ENCODE measurements at places on chromosomes 4 and X. TPM values are rescaled to one million over a fixed set of nuclear protein-coding genes. Genes with fewer than 3 reads are reported as not detected.

DNA sequence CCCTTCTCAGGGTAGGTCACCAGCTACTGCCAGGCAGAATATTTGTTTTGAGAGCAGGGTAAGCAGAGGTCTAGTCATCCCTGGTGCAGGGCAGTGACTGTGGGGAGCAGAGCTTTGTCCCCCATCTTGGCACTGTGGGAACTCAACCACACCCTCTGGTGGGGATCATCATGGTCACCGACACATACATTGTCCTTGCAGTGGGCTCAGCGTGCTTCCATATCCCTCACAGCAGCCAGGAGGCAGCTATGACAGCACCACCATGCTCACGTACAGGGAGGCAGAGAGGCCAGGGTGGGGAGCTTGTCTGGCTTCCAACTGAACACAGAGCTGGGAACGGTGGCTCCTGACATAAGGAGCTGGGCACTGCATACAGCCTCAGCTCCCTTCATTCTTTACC lies 102.3 kb downstream of the ENPP6 start:
- DNase-seq = no peak
- no peaks in the 10 kb centered on the region for H3K4me1 ChIP-seq
- no peaks in the 10 kb centered on the region for H3K27me3 ChIP-seq
- no peaks in the 10 kb centered on the region for H3K36me3 ChIP-seq

DNA sequence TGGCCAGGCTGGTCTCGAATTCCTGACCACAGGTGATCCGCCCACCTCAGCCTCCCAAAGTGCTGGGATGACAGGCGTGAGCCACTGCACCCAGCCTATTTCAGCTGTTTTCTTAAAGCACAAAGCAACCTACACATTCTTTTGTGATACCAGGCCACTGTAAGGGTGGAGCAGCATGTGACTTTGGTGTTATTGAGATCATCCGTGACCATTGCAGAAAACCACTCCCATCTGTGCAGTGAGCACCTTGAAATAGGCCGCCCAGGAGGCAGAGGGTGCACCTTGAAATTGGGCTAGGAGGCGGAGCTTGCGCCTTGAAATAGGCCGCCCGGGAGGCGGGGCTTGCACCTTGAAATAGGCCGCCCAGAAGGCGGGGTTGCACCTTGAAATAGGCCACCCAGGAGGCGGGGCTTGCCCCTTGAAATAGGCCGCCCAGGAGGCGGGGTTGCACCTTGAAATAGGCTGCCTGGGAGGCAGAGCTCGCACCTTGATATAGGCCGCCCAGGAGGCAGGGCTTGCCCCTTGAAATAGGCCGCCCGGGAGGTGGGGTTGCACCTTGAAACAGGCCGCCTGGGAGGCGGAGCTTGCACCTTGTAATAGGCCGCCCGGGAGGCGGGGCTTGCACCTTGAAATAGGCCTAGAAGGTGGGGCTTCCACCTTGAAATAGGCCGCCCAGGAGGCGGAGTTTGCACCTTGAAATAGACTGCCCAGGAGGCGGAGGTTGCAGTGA lies 9.0 kb upstream of the SLC25A6 start:
- no peak overlapping the region for H3K4me3 ChIP-seq
- no peaks in the 10 kb centered on the region for H3K4me1 ChIP-seq
- no peaks in the 10 kb centered on the region for H3K27me3 ChIP-seq
- H3K36me3 ChIP-seq = peaks cover 29% of the 10 kb centered on the region

- DNase-seq = peak; percentile 91
- H3K36me3 ChIP-seq = no peaks in the 10 kb centered on the region
- no peaks in the 10 kb centered on the region for H3K27me3 ChIP-seq
- peak overlapping the region; percentile 21 for H3K4me3 ChIP-seq
Measured at GRCh38 chr4:83212041-83212851, 72.4 kb downstream of the COQ2 start.

DNA sequence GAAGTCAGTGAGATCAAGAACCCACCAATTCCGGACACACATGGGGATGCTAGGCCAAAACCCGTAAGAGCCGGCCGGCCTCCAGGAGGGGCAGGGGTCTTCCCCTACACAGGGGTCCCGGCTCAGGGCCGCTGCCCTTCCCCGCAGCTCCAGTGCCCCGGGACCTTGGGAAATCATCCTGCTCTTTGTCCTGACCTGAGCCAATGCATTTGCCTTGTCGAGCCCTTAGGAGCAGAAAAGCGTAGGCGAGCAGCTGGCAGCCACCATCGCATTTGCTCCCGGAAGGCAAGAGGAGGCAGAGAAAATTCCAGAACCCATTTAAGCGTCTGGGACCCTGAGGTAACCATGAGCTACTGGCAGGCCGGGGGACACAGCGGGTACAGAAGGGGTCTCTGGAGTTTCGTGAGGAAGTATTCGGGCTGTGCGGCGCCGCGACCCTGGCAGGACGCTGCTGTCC lies 7.4 kb upstream of the TNIP2 start:
- no peaks in the 10 kb centered on the region for H3K36me3 ChIP-seq
- H3K4me3 ChIP-seq = no peak overlapping the region
- no peaks in the 10 kb centered on the region for H3K4me1 ChIP-seq
- H3K27ac ChIP-seq = no peak overlapping the region
- DNase-seq = no peak

- H3K36me3 ChIP-seq = no peaks in the 10 kb centered on the region
- no peaks in the 10 kb centered on the region for H3K27me3 ChIP-seq
- no peak for DNase-seq
- H3K4me1 ChIP-seq = no peaks in the 10 kb centered on the region
Measured at GRCh38 chr4:153332936-153333335, 11.6 kb upstream of the MND1 start.

GRCh38 chr4:173917255-173917960 lies 366.1 kb downstream of the FBXO8 start:
- no peak overlapping the region for H3K4me3 ChIP-seq
- H3K36me3 ChIP-seq = no peaks in the 10 kb centered on the region
- no peak overlapping the region for H3K27ac ChIP-seq
- no peaks in the 10 kb centered on the region for H3K27me3 ChIP-seq
- no peaks in the 10 kb centered on the region for H3K4me1 ChIP-seq

DNA sequence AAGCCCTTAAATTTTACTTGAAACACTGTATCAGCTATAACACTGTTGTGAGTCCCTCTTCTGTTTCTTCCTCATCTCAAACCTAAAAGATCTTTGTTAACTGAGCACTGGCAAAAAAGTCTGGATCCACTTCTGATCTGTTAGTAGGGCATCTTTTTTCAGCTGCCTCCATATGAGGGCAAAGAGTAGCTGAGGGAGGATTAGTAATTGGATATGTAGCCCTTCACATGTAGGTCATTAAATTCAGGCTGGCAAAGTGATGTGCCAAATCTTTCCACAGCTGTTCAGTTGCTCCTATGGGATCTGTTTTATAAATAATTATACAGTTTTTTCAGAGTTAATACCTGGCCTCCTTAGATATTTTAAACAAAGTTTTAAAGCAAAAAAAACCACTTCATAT lies 1.1 kb upstream of the TRMT10A start:
- no peaks in the 10 kb centered on the region for H3K36me3 ChIP-seq
- peaks cover 9% of the 10 kb centered on the region for H3K4me1 ChIP-seq
- no peak overlapping the region for H3K4me3 ChIP-seq
- DNase-seq = no peak
- H3K27ac ChIP-seq = no peak overlapping the region

DNA sequence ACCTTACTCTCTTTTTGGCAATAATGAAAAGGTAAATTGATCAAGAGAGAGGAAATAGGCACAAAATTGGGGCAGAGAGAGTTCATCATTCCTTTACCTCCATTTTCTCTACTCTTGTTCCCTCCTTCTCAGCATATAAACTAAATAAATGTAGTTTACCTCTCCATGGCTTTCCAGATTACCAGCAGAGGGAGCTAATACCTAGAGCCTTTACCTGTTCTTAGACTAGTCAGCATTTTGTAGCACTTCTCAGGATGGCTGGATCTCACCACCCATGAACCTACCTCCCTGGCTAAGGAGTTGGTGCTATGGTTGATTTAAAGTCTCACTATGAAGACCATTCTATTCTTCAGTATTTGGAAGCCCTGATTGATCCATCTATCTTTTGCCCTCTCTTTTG lies 15.7 kb downstream of the OFD1 start:
- no peak overlapping the region for H3K27ac ChIP-seq
- H3K4me1 ChIP-seq = peaks cover 10% of the 10 kb centered on the region
- no peak overlapping the region for H3K4me3 ChIP-seq
- H3K36me3 ChIP-seq = peaks cover 5% of the 10 kb centered on the region
- no peak for DNase-seq

DNA sequence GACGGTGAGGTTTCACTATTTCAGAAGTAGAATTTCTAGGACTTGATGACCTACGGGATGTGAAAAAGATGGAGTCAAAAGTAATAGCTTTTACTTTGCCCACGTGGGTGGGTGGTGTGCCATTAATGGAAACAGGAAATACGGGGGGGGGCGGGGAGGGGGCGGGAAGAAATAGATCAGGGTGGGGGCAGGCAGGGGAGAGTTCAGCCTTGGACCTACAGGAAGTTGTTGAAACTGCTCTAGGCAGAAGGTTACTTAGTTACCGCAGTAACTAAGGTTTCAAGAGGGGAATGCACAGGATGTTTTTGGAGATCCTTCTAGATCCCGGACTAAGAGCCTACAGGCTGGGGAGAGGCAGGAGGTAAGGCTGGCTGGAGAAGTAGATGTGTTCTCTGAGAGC lies 3.6 kb upstream of the FHL1 start:
- peak; percentile 44 for DNase-seq
- no peaks in the 10 kb centered on the region for H3K27me3 ChIP-seq
- H3K4me1 ChIP-seq = peaks cover 21% of the 10 kb centered on the region
- no peaks in the 10 kb centered on the region for H3K36me3 ChIP-seq
- no peak overlapping the region for H3K27ac ChIP-seq
- H3K4me3 ChIP-seq = no peak overlapping the region

GRCh38 chr4:81523672-81524327 lies 52.1 kb upstream of the RASGEF1B start:
- no peaks in the 10 kb centered on the region for H3K27me3 ChIP-seq
- H3K27ac ChIP-seq = no peak overlapping the region
- H3K36me3 ChIP-seq = no peaks in the 10 kb centered on the region
- H3K4me3 ChIP-seq = no peak overlapping the region

- H3K27ac ChIP-seq = no peak overlapping the region
- H3K27me3 ChIP-seq = no peaks in the 10 kb centered on the region
- H3K36me3 ChIP-seq = no peaks in the 10 kb centered on the region
- no peak for DNase-seq
- H3K4me3 ChIP-seq = no peak overlapping the region
- no peaks in the 10 kb centered on the region for H3K4me1 ChIP-seq
Measured at GRCh38 chrX:64427281-64427680, 32.0 kb upstream of the MTMR8 start.

DNA sequence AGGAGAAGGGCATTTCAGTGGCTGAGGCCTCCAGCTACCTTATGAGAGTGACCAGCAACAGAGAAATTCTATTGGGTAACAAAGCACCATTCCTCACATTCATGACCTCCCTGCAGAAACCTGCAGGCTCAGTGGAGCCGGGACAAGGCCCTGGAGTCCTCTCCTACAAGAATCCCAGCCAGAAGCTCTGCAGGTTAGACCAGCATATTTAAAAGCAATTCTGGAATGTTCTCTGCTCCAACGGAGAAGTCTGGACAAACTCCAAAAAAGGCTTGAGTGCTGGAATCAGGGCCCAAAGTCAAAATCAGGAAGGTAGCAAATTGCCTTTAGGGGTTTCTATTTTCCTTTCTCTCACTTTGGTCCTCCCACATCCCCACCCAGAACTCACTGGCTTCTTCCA lies 202.9 kb downstream of the SCFD2 start:
- H3K4me3 ChIP-seq = no peak overlapping the region
- DNase-seq = no peak
- H3K27ac ChIP-seq = no peak overlapping the region

GRCh38 chr4:168562041-168562571 lies 65.3 kb downstream of the PALLD start:
- H3K27me3 ChIP-seq = no peaks in the 10 kb centered on the region
- no peak overlapping the region for H3K27ac ChIP-seq
- no peaks in the 10 kb centered on the region for H3K4me1 ChIP-seq
- no peak overlapping the region for H3K4me3 ChIP-seq

DNA sequence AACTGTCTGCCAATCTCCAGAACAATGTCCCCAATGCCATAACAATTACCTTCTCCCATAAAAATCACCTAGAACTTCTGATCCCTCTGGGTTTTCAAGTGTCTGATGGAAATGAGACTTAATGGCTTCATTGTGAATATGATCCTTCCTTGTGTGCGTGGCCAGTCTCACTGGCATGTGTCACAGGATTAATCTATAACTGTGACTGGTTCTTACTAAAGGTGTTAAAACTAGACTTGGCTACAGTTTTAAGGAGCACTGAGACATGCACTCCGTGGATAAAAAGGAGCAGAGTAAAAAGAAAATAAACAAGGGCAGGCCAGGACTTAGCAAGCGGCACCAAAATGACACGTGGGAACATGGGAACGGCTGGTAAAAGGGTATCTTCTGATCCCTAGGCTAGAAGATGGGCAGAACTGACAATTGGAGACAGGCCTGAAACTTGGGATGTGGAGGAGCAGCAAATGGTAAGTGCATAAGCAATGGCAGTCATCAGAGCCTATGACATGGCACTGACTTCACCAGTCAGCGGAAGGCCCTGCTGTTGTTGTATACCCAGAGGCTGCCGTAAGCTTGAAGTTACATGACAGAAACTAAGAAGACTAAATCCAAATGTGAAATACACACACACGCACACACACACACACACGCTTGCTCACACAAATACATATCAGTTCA lies 256.6 kb upstream of the NOCT start:
- no peak for DNase-seq
- H3K36me3 ChIP-seq = no peaks in the 10 kb centered on the region
- H3K27me3 ChIP-seq = no peaks in the 10 kb centered on the region
- H3K27ac ChIP-seq = no peak overlapping the region
- H3K4me1 ChIP-seq = no peaks in the 10 kb centered on the region
- H3K4me3 ChIP-seq = no peak overlapping the region

GRCh38 chrX:23901805-23902204 lies 5.9 kb downstream of the APOO start:
- H3K4me3 ChIP-seq = no peak overlapping the region
- no peaks in the 10 kb centered on the region for H3K27me3 ChIP-seq
- no peaks in the 10 kb centered on the region for H3K4me1 ChIP-seq
- peak; percentile 34 for DNase-seq

- H3K4me1 ChIP-seq = no peaks in the 10 kb centered on the region
- H3K27me3 ChIP-seq = no peaks in the 10 kb centered on the region
- DNase-seq = no peak
- H3K36me3 ChIP-seq = no peaks in the 10 kb centered on the region
- H3K27ac ChIP-seq = no peak overlapping the region
Measured at GRCh38 chr4:13240066-13240465, 244.1 kb downstream of the RAB28 start.

DNA sequence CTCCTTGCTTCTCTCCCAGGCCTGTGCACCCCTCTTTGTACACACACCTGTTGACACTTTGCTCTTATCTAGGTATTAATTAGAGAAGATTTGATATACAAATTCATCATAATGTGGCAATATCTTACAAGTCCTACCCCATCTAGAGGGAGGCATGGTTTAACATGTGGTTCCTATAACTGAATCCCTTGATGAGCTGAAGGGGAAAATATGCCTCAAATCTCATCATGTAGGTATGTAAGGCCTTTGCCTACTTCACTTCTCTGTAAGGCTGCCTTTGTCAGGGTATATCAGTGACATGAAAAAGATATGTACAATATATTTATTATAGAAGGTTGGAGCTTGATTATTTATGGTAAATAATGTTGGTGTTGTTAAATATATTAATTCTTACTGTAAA lies 31.9 kb downstream of the HTR2C start:
- no peaks in the 10 kb centered on the region for H3K27me3 ChIP-seq
- DNase-seq = no peak

Gene NAT8L
- 0.42 TPM for total RNA-seq

Gene GYPE
- total RNA-seq = 2.9 TPM

Gene EXOSC9
- total RNA-seq = 72.9 TPM

Gene STPG2
- total RNA-seq = not detected

Gene ATOH1
- total RNA-seq = not detected

Gene SLITRK4
- total RNA-seq = not detected

Gene DSPP
- not detected for total RNA-seq

Gene PIM2
- 269 TPM for total RNA-seq

Gene BMPR1B
- total RNA-seq = not detected

Gene SPARCL1
- not detected for total RNA-seq
